ENCODE measurements at places on chromosomes 13 and 19.

DNA sequence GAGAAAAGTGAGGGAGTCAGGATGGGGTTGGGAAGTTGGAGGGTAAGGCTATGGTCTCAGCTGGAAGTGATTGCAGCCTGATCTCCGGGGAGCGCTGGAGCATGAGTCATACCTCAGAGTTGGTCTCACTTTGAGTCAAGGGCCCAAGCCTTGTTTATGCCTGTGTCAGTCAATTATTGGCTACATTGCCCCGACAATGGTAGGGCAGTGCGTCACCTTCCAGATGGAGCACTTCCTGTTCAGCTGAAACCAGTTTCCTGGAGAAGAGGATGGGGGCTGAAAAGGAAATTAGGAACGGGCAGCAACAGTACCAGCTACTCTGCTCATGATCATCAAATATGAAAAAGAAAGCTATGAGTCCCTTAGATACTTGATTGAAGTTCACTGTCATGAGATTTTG, 60.4 kb downstream of the ADGRE1 start:
- DNase-seq = peak; percentile 69

DNA sequence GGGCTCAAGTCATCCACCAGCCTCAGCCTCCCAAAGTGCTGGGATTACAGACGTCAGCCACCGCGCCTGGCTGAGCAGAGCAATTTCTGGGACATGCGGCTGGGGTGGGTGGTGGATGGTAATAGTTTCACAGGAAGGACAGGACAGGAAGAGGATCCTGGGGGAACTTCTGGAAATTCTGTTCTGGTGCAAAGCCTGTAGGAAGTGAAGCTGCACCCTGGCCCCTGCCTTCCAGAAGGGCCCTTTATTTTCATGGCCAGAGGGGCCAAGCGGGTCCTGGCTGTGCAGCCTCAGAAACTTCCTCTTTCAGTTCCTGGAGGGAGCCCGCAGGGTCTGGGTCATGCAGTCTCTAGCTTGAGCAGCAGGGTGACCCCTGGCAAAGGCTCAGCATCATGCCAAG, 15.7 kb downstream of the FEM1A start:
- peak; percentile 88 for DNase-seq

- DNase-seq = peak; percentile 66
Measured at GRCh38 chr13:44306371-44307192, 67.0 kb upstream of the SERP2 start.

- no peak for DNase-seq
Measured at GRCh38 chr19:9729162-9729561, 39.4 kb downstream of the ZNF846 start.

GRCh38 chr13:23766283-23766682, 122.9 kb downstream of the MIPEP start:
- no peak for DNase-seq

GRCh38 chr13:44837250-44837649, 152.0 kb downstream of the NUFIP1 start:
- no peak for DNase-seq

GRCh38 chr13:113737803-113738202, 21.2 kb upstream of the TMEM255B start:
- no peak for DNase-seq

DNA sequence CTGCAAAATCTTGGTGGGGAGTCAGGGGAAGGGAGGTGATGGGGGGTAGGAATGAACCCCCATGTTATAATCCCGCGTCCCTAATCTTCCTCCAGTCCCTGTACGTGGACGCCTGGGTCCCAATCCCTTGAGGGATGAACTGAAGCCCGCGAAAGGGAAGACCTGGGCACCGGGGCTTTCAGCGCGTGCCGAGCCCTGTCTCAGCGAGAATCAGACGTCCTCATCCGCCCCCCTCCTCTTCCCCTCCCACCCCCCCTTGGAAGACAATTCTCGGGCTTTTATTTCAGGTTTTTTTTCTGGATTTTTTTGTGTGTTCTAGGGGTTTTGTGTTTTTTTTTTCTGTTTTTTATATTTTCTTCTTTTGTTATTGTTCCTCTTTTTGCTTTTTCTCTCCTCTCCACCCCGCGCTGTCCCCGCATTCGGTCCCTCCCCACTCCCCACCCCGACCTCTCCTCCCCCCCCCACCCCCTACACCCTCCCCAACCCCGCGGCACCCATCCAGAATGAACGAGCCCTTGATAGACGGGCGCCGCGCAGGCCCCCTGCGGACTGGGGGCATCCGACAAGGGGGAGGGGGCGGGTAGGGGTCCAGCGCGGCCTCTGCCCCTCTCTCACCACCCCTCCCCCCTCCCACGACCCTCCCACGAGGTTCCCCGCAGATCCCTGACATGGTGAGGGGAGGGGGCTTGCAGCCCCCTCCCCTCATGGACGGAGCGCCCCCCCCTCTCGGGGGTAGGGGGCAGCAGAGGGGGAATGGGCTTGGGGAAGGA, 10.3 kb downstream of the C19orf81 start:
- no peak for DNase-seq

DNA sequence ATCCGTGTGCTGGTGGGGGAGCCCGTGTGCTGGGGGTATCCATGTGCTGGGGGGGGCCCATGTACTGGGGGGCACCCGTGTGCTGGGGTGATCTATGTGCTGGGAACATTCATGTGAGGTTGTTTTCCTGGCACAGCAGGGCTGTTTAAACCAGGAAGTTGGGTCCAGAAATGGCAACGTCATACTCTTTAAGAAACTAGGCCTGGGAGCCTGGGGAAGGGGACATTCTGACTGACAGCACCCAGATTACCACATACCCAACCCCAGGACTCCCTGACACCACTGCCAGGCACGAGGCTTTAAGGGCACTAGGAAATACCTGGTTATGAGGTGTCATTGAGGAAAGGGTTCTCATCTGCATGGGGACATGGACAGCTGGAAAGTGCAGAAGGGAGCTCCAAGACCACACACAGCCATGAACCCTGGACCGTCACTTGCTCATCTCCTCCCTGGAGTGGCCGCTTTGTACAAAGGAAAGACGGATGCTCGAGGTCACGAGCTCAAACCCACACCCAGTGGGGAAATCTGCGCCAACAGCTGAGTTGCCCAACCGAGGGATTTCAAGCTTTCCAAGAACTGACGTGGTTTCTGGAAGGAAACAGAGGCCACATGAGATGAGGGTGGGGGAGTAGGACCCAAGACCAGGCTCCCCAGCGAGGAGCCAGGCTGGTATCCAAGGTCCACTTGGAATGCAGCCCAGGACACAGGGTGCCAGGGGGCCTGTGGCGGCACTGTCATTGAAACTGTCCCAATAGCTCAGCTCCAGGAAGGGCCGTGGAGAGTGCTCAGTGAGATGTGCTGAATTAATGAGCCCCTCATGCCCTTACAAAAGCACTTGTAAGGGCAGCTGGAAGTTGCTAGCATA, 40.9 kb downstream of the RAB20 start:
- DNase-seq = peak; percentile 97

DNA sequence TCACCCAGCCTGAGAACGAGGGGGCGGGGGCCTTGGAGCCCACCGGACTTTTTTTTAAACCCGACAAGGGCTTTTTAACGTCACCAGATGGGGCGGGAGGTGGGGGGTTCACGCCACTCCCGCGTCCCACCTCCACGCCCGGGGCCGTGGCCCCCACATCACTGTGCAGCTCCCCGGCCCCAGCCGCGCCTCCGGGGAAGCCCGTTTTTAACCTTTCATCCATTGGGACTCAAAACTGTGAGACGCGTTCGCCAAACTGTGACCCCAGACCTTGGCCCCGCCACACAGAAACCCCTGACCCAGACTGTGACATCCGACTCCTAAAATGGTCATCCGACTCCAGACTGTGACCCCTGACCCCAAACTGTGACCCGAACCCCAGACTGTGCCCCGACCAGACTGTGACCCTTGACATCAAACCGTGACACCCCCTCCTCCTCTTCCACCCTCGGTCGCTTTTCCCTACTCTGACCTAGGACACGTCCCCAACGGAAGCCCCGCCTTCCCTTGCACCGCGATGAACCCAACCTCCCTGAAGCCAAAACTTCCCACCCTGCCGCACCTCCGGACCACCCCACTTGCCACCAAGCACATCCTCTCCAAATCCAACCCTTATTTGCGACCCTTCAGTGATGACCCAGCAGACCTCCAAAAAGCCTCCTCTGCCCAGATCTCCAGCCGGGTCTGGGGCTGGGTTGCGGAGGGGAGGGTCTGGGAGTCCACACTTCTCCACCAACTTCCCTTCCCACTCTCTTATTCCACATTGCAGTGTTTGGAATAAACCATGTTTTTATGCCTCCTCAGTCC, 1.5 kb upstream of the GRWD1 start:
- no peak for DNase-seq

DNA sequence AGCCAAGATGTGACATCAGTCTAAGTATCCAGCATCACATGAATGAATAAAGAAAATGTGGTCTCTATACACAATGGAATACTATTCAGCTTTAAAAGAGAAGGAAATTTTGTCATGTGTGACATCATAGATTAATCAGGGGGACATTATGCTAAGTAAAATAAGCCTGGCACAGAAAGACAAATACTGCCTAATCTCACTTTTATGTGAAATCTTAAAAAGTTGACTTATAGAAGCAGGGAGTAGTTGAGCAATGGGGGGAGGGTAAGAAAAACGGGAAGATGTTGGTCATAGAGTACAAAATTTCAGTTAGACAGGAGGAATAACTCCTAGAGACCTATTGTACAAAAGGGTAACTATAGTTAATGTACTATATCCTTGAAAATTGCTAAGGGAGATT, 10.4 kb upstream of the LCP1 start:
- DNase-seq = peak; percentile 53

GRCh38 chr13:25686831-25687470, 315.2 kb downstream of the ATP8A2 start:
- DNase-seq = no peak

GRCh38 chr13:26465514-26465913, 92.0 kb upstream of the WASF3 start:
- no peak for DNase-seq

DNA sequence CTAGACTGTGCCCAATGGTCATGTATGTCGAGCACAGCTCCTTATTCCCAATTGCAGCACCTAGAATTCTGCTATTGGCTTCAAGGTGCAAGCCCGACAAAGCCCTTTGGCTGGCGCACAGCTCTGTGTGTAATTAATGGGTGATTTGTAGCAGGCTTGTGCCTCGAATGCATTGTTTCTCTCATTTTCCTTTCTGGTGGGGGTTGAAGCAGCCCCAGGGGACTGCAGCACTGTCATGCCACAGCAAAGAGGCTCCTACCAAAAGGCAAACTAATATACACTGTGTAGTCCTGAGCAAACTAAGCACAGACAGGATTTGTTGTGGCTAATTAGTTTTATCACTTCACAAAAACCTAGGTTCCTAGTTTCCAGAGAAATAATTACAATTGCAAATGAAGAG, 898.7 kb downstream of the UQCRFS1 start:
- DNase-seq = no peak

DNA sequence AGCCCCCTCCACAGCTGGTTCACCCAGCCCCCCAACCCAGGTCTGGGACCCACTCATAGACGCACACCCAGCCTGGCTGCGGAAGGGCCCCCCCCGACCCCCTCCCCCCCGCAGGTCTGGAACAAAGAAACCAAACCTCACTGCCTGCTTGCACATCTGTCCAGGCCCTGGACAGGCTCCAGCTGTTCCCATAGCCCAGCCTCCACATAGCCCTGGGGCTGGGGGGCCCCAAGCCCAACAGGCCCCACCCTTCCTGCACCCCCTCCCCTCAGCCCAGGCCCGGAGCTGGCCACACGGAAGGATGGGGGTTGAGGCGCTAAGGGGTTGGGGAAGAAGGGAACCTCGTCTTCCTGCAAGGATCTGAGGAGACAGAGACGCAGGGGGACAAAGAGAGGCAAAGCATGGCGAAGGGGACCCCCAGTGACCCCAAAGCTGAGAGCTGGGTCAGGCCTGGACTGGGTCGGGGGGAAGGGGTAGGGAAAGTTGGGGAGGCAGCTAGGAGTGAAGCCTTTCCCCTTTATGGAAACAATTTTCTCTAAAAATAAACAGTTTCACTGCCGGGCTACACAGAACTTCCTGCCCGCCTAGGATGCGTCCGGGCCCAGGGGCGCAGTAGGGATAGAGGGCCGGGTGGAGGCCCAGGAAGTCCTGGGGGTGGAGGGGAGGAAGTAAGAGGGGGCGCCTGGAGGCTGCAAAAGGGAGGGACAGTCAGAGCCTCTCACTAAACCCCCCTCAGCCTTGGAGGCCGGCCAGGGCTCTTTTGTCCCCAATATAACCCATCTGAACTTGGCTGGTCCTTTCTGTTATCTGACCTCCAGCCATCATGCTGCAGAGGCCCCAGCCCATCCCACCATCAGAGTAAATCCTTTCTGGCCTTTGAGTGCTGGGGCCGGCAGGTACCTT, 2.4 kb downstream of the KANK2 start:
- peak; percentile 33 for DNase-seq

GRCh38 chr13:111325941-111326620, 5.6 kb downstream of the TEX29 start:
- no peak for DNase-seq

GRCh38 chr13:37107456-37107855, 2.0 kb upstream of the CSNK1A1L start:
- no peak for DNase-seq

GRCh38 chr19:18109733-18110608, 12.4 kb downstream of the MAST3 start:
- peak; percentile 57 for DNase-seq

DNA sequence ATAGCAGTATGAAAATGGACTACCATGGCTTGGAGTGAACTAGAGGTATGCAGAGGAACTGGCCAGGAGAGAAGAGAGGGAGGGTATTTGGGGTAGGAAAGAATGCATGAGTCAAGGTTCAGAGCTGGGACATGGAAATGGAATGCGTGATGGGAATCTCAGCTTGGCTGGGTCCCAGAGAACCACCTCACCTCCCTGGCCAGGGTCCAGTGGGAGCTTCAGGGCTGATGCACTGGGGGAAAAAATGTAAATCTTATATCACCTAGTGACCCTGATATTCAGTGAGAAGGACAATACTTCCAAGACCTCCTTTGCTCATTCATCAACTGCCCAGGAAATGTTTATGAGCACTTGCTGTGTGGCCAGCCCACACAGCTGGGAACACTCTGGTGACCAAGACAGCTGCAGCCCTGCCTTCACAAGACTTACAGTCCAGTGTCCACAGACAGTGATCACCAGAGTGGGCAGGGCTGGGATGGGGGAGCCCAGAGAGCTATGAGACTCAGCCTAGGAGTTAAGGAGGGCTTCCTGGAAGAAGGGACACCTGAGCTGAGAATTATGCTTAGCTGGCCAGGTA, 12.8 kb downstream of the IGSF23 start:
- no peak for DNase-seq

DNA sequence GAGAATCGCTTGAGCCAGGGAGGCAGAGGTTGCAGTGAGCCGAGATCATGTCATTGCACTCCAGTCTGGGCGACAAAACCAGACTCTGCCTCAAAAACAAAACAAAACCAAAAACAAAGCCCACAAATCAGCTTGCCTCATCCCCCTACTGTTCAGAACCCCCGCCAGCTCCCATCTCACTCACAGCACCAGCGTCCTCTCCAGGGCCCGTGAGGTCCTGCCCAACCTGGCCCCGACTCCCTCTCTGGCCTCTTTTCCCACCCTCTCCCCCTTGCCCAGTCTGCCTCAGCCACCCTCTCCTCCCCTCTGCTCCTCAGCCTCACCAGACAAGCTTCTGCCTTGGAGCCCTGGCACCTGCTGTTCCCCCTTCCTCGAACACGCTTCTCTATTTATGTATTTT, 3.8 kb downstream of the SLC8A2 start:
- DNase-seq = no peak

GRCh38 chr13:23724196-23724970, 154.2 kb downstream of the TNFRSF19 start:
- no peak for DNase-seq
